ENCODE measurements at places on chromosomes 1 and 21. TPM values are rescaled to one million over a fixed set of nuclear protein-coding genes. Genes with fewer than 3 reads are reported as not detected.

GRCh38 chr1:40923511-40924020, 55.9 kb upstream of the CTPS1 start:
- DNase-seq, result no peak

GRCh38 chr1:193358419-193358818, 172.0 kb upstream of the B3GALT2 start:
- DNase-seq, result no peak

DNA sequence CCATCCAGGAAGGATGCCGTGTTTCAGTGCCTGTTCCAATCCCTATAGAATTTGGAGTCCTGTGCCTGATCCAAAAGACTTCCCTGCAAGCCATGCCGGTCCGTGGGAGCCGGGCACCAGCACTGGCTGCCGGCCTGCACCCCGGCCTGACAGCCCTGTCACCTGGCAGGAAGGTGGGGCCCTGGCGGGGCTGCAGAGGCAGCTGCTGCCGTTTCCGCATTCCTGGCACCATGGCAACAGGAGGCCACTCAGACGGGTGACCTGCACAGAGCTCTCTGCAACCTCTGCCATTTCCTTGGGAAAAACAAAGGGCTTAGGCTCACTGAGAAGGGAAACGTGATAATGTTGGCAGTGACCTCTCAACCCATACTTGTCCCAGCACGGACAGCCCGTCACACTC, 63.2 kb upstream of the TMEM51 start:
- DNase-seq, result peak; percentile 92

- DNase-seq, result no peak
Observed at GRCh38 chr1:63498106-63498505, 24.9 kb downstream of the ITGB3BP start.

GRCh38 chr1:181134543-181135436, 46.3 kb downstream of the IER5 start:
- peak; percentile 65 for DNase-seq

- no peak for DNase-seq
Observed at GRCh38 chr1:41344708-41345159, 16.5 kb upstream of the FOXO6 start.

DNA sequence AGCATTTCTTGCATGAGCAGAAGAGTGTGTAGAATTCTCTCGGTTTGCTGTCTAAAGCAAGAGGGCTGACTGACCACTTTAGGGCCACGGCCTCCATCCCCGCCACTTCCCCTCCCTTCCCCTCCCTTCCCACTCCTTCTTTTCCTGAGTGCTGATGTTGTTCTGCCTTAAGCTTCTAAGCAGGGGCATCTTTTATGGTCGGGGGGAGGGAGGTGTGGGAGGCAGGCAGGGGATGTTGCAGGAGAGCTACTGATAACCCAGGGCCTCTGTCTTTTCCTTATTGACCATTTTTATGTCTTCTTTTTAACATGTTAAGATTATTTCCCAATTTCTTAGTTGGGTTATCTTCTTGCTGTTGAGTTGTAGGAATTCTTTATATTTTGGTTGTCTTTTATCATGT, 15.1 kb downstream of the USP25 start:
- no peak for DNase-seq

- no peak for DNase-seq
Observed at GRCh38 chr1:65434760-65435159, 14.3 kb downstream of the LEPR start.

DNA sequence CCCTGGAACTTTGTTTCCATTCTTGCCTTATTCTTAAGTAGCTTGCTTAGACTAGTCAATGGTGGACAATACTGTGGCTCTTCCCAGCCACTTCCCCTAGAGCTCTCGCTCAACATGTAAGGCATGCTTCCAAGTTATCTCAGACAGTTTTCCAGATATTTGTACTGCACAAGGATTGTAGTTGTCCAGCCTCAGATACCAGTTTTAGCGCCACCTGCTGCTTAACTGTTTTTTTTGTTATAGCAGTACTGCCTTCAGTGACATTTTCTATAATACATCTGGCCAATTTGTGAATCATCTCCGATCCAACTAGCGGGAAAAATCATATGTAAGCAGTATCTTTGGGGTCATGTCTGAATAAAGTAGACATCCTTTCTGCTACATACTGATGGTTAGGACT, 346.7 kb upstream of the ADGRL4 start:
- no peak for DNase-seq

PDIK1L gene
- 12.7 TPM for polyA plus RNA-seq

- no peak for DNase-seq
Observed at GRCh38 chr1:2166254-2166653, 28.3 kb downstream of the FAAP20 start.

- DNase-seq, result no peak
Observed at GRCh38 chr1:75308365-75308764, 174.2 kb downstream of the LHX8 start.

CRP gene
- not detected for polyA plus RNA-seq

- no peak for DNase-seq
Observed at GRCh38 chr1:170461291-170461747, 70.6 kb upstream of the GORAB start.

DNA sequence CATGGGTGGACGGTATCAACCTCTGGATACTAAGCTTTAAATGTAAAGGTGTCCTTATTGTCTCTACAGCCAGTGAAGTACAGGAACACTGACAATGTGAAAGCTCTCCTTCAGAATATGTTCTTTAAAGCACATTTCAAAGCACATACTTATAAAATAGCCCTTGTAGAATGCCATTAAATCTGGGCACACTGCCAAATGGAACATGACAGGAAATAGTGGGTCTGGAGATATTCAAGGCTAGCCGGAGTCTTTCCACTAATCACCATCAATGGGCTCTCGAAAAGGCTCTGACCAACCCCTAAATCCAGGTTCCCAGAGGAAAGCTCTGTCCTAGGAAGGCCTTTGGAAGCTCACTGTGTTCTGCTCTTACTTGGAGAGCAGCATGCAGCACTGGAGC, 46.6 kb downstream of the PLD5 start:
- no peak for DNase-seq

DNA sequence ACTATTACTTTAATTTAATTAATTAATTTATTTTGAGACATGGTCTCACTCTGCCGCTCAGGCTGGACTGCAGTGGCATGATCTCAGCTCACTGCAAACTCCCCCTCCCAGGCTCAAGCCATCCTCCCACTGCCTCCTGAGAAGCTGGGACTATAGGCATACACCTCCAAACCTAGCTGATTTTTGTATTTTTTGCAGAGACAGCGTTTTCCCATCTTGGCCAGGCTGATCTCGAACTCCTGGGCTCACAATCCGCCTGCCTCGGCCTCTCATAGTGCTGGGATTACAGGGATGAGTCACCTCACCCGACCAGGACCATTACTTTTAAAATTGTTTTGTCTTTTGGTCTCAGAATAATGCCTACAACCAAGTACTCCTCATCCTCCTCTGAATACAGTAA, 15.6 kb downstream of the YY1AP1 start:
- DNase-seq, result no peak

DNA sequence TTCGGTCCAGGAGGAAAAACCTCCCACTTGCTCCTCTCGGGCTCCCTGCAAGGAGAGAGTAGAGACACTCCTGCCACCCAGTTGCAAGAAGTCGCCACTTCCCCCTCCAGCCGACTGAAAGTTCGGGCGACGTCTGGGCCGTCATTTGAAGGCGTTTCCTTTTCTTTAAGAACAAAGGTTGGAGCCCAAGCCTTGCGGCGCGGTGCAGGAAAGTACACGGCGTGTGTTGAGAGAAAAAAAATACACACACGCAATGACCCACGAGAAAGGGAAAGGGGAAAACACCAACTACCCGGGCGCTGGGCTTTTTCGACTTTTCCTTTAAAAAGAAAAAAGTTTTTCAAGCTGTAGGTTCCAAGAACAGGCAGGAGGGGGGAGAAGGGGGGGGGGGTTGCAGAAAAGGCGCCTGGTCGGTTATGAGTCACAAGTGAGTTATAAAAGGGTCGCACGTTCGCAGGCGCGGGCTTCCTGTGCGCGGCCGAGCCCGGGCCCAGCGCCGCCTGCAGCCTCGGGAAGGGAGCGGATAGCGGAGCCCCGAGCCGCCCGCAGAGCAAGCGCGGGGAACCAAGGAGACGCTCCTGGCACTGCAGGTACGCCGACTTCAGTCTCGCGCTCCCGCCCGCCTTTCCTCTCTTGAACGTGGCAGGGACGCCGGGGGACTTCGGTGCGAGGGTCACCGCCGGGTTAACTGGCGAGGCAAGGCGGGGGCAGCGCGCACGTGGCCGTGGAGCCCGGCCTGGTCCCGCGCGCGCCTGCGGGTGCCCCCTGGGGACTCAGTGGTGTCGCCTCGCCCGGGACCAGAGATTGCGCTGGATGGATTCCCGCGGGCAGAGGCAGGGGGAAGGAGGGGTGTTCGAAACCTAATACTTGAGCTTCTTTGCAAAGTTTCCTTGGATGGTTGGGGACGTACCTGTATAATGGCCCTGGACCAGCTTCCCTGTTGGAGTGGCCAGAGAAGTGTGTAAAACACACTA, 45.3 kb downstream of the MRPL39 start:
- peak; percentile 43 for DNase-seq

GRCh38 chr1:52072291-52072690, 16.2 kb downstream of the BTF3L4 start:
- DNase-seq, result no peak

- DNase-seq, result no peak
Observed at GRCh38 chr1:199272139-199272544, 633.3 kb downstream of the PTPRC start.

- no peak for DNase-seq
Observed at GRCh38 chr1:151406176-151406575, 6.8 kb downstream of the PSMB4 start.

GRCh38 chr21:32978331-32979270, 47.1 kb upstream of the OLIG2 start:
- DNase-seq, result no peak

RORC gene
- 8.7 TPM for polyA plus RNA-seq

- DNase-seq, result no peak
Observed at GRCh38 chr1:39507230-39507928, 15.9 kb downstream of the BMP8A start.

- DNase-seq, result no peak
Observed at GRCh38 chr21:32437729-32438128, 25.2 kb downstream of the EVA1C start.

- peak; percentile 71 for DNase-seq
Observed at GRCh38 chr1:7781923-7782495, 2.1 kb upstream of the PER3 start.

PFKL gene
- polyA plus RNA-seq, result 160 TPM

GRCh38 chr1:93804412-93804811, 74.6 kb downstream of the DNTTIP2 start:
- no peak for DNase-seq

DNA sequence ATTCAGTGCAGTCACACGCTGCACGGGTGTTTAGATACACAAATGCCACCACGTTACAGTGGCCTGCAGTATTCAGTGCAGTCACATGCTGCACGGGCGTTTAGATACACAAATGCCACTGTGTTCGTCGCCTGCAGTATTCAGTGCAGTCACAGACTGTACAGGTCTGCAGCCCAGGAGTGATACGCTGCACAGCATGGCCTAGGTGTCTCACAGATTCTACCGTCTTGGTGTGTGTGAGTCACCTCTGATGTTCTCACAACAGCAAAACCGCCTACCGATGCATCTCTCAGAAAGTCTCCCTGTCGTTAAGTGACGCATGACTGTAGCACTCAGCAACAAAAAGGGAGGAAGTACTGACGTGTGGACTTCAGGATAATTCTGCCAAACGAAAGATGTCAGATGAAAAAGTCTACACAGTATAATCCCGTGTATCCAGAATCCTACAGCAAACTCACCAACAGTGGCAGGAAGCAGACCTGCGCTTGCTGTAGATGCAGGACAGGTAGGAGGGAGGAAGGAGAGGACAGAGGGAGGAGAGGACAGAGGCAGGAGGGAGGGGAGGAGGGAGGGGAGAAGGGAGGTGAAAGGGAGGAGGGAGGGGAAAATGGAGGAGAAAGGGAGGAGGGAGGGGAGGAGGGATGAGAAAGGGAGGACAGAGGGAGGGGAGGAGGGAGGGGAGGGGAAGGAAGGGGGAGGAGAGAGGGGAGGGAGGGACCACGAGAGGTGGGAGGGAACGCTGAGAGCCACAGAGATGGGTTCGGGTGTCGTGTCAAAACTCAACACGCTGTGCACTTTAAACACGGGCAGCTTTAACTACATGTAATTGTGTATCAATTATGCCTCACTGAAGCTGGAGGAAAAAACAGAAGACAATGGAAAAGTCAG, 36.3 kb upstream of the PCBP3 start:
- no peak for DNase-seq

DNA sequence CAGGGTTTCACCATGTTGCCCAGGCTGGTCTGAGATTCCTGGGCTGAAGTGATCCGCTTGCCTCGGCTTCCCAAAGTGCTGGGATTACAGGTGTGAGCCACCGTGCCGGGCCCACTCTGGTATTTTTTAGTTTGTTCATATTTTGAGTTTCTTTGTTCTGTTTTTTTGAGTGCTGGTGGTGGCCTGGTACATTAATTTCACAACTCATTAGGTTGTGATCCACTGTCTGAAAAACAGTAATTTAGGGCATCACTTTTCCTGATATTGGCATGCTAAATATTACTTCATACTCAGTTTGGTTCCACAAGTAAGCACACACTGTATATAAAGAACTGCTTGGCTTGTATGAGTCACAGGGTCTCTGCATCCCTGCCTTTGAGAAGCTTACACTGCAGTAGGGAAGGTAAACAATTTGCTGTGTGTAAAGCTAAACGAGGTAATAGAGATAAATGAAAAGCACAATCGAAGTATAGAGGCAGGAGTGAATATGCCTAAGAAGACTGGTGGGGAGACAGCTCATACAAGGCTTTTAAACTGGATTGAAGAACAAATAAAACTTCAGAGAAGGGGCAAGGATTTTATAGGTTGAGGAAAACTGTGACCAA, 7.7 kb downstream of the SNX27 start:
- DNase-seq, result no peak

DNA sequence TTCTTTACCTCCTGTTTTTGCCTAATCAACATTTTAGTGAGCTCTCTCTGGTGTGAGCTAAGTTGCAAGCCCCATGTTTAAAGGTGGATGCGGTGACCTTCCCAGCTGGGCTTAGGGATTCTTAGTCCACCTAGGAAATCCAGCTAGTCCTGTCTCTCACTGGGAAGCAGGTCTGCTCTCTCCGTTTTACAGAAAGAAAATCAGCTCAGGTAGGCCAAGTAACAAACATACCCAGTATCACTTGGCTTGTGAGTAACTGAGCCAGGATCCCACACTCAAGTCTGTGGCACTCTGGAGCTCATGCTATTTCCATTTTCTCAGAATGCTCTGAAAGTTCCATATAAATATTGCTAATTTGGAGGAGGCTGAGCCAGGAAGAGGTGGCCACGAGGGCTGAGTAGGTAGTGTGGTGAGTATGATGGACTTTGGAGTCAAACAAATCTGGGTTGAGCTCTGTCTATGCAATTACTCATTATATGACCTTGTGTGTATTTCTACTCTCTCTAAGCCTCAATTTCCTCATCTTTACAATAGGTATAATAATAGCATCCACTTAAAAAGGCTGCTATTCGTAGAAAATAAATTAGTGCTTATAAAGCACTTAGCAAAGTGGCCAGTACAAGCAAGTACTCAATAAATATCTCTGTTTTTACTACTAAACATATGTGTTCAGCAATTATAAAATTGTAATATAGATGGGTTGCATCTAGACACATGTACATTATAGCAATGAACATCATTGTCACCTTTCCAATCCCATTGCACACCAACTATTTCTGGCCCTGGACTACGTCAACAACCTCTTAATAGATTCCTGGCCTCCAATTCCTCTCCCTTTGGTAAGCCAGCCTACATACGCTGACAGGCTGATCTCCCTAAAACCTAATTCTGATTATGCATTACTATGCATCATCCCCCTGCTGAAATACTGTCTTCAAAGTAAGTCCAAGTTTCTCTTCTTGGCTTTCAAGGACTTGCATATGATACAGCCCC, 32.7 kb upstream of the DHCR24 start:
- DNase-seq, result no peak

SLAMF6 gene
- 1.6 TPM for polyA plus RNA-seq

All from large intestine (tissue), 12 donors.